ENCODE measurements at places on chromosomes 13 and 19.

- DNase-seq = no peak
Measured at GRCh38 chr19:5023128-5023571, 54.2 kb downstream of the KDM4B start.

DNA sequence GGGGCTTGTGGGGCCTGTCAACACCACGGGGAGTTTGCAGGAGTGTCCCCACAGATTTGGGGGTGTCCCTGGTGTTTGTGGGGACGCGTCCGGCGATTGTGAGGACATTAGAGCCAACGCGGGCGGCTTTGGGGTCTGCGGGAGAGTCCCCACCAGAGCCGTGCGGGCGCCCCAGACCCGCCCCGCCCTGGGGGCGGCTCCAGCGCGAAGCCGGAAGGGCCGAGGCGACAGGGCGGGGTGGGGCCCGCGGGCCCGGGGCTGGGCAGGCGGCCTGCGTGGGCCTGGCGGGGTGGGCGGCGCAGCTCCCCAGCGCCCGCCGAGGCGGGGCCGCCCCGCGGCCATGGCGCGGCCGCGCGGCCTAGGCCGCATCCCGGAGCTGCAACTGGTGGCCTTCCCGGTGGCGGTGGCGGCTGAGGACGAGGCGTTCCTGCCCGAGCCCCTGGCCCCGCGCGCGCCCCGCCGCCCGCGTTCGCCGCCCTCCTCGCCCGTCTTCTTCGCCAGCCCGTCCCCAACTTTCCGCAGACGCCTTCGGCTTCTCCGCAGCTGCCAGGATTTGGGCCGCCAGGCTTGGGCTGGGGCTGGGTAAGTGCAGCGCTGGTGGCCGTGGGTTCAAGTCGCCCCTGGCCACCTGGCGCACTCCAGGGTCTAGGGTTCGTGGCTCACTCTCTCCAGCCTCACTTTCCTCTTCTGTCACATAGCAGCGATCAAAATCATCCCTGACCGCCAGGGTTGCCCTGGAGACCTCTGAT is 10.3 kb downstream of the PDE4A start:
- no peak for DNase-seq

- no peak for DNase-seq
Measured at GRCh38 chr13:49776871-49777270, 15.6 kb downstream of the KPNA3 start.

GRCh38 chr13:77620138-77620537 is 77.3 kb upstream of the SLAIN1 start:
- no peak for DNase-seq

GRCh38 chr13:74560325-74560724 is 426.1 kb upstream of the KLF12 start:
- DNase-seq = no peak

GRCh38 chr19:39156326-39157230 is 31.0 kb downstream of the PAK4 start:
- no peak for DNase-seq

- no peak for DNase-seq
Measured at GRCh38 chr13:26619358-26619757, 61.9 kb downstream of the WASF3 start.

GRCh38 chr19:29680447-29680846 is 15.2 kb downstream of the PLEKHF1 start:
- DNase-seq = peak; percentile 74

DNA sequence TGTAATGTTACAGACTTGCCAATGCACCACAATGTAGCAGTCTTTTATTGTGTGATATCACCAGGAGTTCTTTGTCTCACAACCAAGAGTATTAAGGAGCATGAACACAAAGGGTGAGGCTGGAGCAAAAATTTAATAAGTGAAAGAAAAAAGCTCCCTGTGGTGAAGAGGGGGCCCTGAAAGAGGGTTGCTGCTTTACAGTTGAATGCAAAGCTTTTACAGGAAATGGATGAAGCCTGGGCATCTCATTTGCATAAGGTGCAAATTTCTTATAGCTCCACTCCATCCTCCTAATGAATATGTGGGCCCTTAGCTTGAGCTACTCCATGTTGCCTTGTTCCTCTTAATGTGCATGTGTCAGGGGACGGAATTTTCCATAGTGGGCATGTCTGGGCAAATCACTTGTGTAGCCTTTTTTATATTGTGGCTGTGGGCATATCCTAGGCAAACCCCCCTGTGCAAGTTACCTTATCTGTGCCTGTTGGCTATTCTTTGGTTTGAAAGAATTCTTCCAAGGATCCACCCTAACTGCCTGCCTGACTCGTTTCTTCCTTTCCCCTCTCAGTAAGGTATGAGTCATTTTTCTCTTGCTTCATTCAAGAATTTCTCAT is 45.3 kb upstream of the TRPC4 start:
- DNase-seq = no peak

- DNase-seq = peak; percentile 69
Measured at GRCh38 chr19:2083174-2083854, 12.8 kb downstream of the MOB3A start.

DNA sequence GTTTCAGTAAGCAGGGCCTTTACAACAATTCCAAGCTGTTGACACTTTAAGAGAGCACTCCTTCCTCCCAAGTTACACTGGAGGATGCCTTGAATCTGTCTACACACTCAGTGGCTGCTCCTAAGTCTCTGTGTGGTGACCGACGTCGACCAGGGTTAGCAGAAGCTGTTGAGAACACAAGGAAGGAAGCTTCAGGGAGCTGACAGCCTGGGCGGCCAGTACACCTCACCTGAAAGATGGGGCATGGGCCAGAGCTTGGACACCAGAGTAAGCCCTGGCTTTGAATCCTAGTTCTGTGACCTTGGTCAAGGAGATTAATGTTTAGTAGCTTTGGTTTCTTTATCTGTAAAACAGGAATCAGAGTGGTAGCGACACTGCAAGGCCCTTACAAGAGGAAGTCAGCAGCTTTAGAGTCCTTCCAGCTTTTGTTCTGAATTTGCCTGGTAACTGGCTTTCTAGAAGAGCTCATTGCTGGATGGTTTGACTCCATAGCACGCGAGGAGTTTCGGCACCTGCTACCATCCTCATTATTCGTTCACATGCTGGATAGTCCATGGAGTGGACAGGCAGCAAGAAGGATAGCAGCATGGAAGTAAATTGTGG is 214.2 kb downstream of the FGF9 start:
- no peak for DNase-seq

GRCh38 chr13:109273326-109273751 is 513.0 kb downstream of the IRS2 start:
- DNase-seq = no peak

- no peak for DNase-seq
Measured at GRCh38 chr19:30790056-30790680, 418.0 kb downstream of the ZNF536 start.

- DNase-seq = no peak
Measured at GRCh38 chr13:54884682-54885081, 1856.1 kb downstream of the OLFM4 start.

DNA sequence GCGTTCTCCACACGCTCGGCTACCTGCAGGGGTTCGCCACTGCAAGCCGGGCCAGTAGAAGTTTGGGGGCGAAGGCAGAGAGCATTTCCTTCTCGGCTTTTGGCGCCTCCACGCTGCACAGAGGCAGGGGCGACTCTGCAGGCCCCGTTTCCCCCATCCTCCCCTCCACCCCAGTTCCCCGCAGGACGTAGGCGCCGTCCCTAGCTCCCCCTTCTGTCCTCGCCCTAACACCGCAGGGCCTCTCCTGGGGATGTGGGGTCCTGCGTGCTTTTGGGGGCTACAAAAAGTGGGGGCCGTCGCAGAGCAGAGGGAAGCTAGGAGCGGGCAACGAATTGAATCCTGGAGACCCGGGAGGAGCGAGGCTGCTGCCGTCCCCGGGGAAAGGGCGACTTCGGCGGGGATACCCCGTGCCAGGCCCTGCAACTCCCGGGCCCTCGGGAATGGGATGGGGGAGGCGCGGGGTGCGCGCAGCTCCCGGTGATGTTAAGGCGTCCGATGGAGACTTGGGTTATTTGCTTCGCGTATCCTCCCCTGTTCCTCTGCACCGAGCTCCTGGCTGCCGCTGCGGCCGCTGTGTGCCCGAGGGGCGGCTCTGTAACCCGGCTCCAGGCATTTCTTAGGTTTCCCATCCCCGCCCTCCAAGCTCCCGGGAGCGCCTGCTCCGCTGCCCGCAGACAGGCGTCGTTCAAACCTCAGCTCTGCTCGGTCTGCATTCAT is 255.9 kb upstream of the SOX21 start:
- no peak for DNase-seq

GRCh38 chr19:991174-991931 is 7.2 kb downstream of the WDR18 start:
- peak; percentile 78 for DNase-seq

DNA sequence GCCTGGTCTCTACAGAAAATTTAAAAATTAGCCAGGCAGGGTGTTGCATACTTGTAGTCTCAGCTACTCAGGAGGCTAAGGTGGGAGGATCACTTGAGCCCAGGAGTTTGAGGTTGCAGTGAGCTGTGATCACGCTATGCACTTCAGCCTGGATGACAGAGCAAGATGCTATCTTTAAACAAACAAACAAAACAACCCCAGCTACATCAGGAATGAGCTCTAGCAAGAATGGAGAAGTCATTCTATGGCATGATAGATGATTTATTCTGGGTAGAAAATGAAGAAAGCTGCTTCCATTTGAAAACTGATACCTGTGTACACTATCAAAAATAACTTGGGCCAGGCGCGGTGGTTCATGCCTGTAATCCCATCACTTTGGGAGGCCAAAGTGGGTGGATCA is 15.8 kb upstream of the SHISA2 start:
- DNase-seq = no peak

- no peak for DNase-seq
Measured at GRCh38 chr13:26881154-26881553, 120.6 kb upstream of the GPR12 start.

DNA sequence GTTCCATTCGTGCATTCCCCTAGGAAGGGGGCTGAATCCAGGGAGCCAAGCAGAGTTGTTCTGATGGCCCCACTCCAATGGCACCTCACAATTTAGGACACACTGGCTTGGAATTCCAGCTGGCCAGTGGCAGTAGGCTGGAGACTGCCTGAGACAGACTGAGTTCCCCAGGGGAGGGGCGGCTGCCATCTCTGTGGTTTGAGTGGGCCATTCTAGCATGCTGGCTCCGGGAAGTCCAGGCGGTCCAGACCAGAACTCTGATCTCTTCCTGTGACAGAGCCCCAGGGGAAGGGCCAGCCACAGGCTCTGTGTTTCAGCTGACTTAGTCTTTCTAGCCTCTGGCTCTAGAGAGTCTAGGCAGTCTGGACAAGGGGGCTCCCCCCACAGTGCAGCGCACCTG is 29.5 kb upstream of the SLC7A1 start:
- no peak for DNase-seq

DNA sequence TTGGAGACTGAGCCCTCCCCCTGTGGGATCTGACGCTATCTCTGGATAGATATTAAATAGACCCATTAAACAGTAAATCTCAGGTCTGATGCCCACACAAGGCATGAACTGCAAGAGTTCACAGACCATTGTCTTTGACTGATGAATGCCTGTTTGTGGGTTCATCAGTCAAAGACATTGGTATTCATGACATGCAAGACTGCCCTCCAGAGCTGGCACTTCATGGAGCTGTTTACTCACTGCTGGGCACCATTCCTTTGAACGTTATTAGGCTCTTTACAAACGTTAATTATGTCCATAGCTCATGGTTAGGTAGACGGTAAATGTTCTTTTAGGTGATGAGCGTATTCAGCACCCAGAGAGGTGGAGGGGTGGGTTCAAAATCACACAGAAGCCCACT is 111.8 kb upstream of the PABPC3 start:
- no peak for DNase-seq

DNA sequence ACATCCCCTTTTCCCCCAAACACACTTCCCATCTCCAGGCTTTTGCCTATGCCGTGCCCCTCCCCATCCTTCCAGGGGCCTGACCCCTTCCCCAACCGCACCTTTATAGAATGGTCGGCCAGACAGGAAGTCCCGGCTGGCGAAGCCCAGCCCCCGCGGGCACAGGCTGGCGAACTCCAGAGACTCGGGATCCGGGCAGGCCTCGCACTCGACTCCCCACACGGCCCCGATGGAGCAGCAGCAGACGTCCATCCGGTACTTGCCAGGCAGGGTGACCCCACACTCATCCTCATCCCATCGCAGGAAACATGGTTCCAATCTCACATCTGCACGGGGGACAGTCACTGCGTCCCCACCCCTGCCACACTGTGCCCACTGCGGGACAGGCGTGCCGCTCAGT is 25.7 kb downstream of the FBN3 start:
- no peak for DNase-seq

DNA sequence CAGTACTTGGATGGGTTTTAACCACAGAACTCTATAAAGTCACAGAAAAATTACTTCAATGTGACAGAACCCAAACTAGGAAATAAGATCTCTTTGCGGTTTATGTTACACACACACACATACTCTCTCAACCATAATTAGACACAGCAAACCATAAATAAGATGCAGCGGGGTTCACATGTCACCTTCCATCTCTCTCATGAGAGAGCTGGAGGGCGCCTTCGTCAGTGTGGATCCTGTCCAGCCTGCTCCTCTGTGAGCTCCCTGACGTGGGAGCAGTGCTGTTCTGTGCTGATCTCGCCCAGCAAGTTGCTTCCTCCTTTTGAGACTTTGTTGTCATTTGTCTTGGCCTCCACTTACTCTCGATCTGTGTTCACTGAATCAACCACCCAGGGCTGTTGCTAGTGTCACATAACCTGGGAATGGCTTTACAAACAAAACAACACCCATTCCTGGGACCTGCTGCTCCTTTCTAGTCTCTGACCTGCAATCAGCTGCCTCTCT is 204.9 kb upstream of the KL start:
- DNase-seq = no peak

DNA sequence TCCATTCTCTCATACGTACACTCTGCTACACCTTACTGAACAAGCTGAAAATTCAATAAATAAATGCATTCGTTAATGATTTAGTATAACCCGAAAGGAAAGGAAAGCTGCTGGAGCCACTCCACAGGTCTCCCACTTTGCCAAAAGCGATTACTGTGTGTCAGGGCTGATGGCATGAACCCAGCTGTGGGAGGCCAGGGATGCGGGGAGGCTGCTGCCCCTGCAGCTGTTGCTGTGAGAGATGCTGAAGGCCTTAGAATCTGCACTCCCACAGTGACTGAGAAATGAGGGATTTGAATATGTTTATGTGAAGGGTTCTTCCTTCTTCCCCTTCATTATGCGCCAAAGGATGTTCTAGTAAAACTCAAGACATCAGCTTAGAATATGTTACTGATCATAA is 58.7 kb upstream of the NBEA start:
- DNase-seq = no peak

- DNase-seq = no peak
Measured at GRCh38 chr19:53903055-53903680, 5.9 kb upstream of the CACNG7 start.

DNA sequence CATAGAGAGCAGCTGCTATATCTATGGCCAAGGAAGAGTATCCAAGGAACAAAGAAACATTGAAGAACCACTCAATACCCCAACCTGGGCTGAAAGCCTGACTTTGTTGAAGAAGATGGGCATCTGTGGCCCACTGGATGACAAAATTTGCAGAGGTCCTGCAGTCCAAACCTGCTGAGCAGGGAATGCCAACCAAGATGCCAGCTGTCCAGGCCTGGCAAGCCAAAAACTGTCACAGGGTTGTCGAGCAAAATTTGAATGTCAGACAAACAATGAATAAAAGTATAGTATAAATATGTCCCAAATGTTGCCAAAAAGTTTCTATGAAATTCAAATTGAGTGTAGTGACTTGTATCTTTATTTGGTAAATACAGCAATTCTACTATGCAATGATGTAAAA is 1040.2 kb downstream of the PCDH9 start:
- DNase-seq = no peak
